ENCODE measurements at places on chromosomes 5 and 9.

DNA sequence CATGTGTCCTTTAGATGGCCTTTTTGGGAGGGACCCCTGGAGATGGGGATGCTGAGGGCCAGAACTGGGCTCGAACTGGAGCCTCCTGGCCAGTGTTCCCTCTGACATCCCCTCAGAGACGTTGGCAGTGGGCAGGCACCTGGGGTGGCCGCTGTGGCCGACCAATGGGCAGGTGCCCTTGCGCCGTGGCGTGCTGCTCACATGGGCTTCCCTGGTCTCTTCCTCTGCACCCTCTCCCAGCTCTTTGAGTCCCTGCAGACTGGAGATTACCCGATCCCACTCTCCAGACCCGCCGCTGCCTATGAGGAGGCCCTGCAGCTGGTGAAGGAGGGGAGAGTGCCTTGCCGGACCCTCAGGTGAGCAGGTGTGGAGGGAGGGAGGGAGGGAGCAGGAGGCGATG, 19.9 kb upstream of the DOLPP1 start:
- DNase-seq, result no peak

- DNase-seq, result peak; percentile 37
These were observed 9.9 kb downstream of the SNCB start for GRCh38 chr5:176620333-176620981.

GRCh38 chr5:124355928-124356327, 390.5 kb downstream of the ZNF608 start:
- peak; percentile 89 for DNase-seq

DNA sequence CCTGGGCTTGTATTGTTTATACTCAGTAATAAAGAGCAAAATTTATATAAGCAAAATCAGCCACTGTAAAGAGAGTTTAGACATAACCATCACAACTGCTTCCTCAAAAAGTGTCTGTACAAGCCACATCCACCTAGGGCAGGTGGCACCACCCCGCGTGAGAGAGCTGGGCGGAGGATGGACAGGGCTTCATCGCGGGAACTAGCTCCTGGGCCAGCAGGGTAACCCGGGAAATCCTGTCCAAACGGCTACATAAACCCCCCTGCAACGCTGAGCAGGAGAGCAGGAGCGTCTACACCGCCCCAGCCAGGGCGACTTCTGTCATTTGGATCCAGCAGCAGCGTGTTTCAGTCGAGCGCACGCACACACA, 1.3 kb downstream of the SLC6A3 start:
- DNase-seq, result no peak

DNA sequence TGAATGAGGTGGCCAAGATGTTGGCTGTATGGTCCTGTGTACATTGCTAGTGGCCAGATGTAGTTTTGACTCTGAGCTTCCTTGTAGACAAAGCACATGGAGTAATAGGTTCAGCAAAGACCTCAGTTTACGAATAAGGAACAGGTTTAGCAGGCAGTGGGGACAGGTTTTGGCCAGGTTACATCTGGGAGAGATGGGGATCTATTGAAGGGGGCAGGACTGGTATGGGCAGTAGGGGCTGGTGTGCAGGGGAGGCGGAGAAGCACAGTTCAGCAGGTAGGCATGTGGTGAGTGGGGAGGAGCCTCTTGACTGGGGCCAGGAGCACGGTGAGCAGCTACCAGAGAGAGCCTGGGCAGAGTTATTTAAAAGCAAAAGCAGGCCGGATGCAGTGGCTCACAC, 67.3 kb downstream of the PDZD2 start:
- DNase-seq, result no peak

- no peak for DNase-seq
These were observed 73.5 kb downstream of the EFNA5 start for GRCh38 chr5:107597247-107597646.

GRCh38 chr5:148834689-148835088, 8.3 kb downstream of the ADRB2 start:
- DNase-seq, result no peak

DNA sequence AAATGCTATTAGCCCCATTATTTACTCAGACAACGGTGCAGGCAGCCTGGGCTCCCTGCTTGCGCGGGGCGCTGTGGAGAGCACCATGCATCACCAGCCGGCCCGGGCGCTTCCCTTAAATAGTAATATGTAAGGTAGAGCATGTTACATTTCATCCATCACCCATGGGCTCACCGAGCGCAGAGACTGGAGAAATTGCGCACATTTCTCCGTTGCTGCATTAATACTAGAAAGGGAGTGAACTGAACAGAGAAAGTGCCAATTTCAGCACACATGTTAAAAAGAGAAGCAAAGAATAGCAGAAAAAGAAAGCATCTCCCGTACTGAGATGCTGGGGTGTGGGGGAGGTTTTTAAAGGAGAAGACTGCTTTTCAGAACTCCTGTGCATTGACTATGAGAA, 400.3 kb downstream of the ZSWIM6 start:
- no peak for DNase-seq

DNA sequence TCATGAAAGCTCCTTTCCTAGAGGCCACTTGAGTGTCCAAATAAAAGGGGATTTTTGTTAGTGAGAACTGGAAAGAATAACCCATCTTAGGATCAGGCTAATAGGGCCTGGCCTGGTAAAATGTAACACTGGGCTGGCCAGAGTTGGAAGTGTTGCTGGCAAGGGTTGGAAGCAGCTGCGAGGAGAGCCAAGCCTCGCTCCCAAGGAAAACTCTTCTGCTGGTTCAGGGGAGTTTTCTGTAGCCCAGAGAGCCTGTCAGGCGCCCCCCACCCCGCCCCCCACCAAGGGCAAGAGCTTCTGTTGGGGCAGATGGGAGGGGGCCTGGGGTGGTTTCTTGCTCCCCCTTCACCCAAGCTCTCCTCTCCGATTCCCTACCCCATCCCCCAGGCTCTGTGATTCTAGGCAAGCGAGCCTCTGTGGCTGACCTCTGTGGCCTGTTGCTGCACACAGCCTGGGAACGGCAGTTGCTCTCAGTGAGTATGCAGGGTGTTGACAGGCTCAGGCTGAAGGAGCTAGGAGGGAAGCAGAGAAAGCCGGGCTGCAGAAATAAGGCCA, 547.8 kb downstream of the CCDC171 start:
- DNase-seq, result no peak

GRCh38 chr9:68998812-68999211, 15.1 kb downstream of the PRKACG start:
- DNase-seq, result peak; percentile 38

DNA sequence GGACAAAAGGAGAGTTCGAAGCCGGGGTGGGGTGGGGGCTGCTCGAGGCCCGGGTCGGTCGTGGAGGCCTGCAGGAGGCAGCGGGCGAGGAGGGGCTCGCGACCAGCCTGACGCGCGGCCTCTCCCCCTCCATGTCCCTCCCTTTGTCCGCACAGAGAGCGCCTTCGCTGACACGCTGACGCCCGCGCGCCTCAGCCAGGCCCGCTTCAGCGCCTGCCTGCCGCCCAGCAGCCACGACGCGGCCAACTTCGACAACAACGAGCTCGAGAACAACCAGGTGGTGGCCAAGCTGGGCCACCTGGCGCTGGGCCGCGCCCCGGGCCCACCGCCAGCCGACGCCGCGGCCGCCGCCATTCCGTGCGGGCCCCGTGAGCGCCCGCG, 42.2 kb downstream of the NEURL1B start:
- no peak for DNase-seq

DNA sequence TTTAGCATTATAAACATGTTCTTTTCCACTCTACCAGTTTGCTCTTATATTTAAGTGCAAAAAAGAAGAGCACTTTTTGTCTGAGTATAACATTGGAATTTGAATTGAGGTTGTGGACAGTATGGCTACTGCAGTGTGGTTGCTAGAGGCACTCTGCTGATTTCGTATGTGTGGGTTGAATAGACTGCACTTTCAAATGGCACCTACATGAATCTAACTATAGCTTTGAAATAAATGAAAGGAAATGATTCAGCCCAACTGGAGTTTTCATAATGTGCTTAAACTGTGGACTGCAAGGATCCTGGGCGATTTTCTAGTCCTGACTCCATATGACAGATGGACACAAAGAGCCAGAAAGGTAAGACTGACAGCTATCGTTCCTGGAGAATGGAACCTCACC, 657.6 kb upstream of the RIOK2 start:
- no peak for DNase-seq

- DNase-seq, result no peak
These were observed 101.9 kb upstream of the PARP8 start for GRCh38 chr5:50564558-50564957.

DNA sequence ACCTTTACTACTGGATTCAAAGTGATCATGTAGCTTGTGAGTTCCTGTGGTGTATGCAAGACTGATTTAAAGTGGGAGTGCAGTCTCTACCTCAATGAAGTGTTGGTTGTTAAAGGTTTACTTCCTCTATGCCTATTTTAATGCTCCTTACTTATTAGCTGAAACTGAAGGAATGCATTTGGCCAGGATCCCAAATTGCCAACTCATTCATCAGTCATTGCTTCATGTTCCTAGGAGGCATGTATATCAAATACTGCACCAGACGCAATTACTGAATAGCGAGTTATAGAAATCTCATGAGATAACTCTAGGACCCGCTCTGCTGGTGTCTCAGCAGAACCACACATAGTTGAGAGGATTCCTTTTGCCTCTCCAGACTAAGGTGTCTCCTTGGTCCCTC, 143.0 kb upstream of the RPS23 start:
- no peak for DNase-seq

DNA sequence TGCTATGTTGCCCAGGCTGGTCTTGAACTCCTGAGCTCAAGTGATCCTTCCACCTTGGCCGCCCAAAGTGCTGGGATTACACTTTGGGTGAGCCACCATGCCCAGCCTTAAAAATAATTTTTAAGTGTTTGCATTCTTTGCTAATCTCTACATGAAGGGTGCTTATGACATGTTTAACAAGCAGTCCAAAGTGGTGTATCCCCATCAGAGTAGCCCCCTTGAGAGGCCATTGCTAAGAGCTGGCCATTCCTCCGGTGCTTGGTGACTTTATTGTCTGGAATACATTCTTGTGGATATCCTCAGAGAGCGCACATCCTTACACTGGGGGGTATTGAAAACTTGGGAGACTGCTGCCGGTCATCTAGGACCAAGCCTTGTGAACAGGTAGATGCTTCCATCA, 395.4 kb downstream of the KDM4C start:
- DNase-seq, result no peak

DNA sequence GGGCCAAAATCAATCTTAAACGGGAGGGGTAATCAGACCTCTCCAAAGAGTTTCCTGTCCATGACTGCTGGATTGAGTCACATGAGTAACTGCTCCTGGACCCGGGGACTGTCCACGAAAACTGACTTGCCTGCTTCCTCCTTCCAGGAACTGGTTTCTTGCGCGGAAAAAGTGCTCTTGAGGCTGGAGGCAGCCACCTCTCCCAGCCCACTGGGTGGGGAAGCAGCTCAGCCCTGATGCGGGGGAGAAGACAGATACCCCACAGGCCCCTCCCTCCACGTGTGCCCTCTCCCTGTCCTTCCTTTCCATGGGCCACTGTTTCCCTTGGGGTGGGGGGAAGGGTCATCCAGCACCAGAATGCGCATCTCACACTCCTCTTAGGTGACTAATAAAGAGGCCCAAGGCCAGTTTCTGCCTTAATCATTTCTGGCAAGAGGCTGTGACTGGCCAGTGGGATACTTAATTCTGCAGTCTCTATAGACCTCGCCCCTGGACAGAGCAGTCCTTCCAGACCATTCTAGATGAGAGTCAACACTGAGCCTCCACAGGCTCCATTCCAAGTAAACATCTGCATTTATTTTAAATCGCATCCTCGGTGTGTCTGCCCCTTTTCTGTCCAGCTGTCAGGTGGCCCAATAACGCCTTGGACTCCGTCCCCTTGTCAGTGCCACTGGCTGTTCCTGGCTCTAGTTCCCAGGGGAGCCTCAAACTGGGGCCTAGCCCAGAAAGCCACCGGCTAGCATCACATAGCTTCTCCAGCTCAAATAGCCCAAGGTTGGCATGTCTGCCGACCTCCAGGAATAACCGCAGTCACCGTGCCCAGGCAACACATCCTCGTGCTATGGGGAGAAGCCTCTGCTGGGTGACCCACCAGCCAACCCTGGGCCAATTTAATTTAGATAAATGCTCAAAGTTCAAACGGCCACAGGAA, 12.0 kb downstream of the REXO4 start:
- DNase-seq, result no peak

DNA sequence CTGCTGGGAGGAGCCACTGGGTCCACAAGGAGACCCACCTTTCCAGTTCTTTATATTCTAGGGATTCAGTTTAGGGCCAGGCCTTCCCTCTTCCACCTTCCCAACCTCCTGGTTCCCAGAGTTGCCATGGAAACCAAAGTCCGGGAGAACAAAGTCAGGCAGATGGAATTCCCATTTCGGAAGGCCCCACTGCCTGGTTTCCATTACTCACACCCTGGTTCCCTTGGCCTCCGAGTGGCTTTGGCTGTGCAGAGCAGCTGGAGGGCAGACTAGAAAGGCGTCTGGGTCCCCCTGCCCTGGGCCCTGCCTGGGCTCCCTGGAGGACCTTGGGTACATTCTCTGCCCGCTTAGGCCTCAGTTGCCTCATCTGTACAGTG, 136.1 kb downstream of the RGS3 start:
- no peak for DNase-seq

DNA sequence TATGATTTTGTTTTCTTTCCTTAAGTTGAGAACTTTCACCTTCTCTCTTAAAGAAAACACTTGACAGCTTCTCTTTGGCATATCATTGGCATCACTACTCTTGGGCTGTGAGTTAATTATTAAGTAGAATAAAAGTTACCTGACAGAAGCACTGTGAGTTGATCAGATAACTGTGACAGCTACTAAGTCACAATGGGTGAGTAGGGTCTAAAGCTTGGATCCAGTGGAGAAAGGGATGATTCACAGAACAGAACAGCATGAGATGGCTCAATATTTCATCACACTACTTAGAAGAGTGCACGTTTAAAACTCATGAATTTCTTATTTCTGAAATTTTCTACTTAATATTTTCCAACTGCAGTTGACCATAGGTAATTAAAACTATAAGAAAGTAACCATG, 268.5 kb upstream of the NMUR2 start:
- no peak for DNase-seq

DNA sequence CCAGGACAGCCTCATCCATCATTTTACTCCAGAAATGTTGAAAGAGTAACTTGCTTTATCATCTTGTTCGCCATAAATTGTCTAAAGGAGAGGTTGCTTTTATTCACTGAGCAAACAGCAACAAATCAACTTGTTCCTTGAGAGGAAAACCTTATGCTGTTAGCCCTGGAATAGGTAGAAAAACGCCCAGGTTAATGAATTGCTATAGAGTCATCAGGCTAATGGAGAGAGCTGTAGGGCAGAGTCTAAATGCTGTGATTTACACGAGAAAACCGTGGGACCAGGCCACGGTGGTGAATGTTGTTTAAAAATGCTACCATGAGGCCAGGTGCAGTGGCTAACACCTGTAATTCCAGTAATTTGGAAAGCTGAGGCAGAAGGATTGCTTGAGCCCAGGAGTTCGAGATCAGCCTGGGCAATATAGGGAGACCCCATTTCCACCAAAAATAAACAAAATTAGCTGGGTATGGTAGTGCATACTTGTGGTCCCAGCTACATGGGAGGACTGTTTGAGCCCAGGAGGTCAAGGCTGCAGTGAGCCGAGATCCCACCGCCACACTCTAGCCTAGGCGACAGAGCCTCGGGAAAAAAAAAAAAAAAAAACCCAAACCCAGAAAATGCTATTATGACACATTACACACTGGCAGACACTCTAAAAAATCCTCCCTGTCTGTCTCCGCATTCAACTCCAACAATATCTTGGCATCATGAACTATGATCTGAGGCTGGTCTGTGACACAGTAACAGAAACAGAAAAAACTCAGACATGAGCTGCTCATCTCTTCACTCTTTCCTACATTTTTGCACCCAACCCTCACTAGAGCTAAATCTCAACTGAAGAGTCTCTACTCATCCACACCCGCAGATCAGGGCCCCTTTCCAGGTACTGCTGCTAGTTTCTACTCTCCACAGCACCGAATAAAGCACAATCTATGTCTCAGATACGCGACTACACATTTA, 118.6 kb upstream of the RETREG1 start:
- DNase-seq, result no peak
